ENCODE measurements at places on chromosomes 1 and 21. TPM values are rescaled to one million over a fixed set of nuclear protein-coding genes. Genes with fewer than 3 reads are reported as not detected.

DNA sequence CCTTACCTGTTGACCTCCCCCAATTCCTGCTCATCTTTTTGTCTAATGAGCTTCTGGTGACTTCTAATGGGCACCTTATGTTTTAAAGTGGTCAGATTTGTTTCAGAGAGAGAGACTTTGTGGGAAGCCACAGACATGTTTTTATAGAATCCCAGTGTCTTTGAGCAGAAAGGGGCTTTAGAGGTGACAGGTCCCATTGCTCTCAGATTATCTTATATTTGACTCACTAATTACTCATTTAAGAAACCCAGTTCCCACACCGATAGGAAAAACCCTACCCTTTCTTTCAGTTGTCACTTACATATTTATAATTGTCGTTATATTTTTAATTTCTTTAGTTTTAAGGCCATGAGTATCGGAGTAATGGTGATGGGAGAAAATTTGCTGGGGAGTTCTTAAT is 215.5 kb downstream of the CAMTA1 start:
- H3K27me3 ChIP-seq = no peaks in the 10 kb centered on the region
- H3K4me3 ChIP-seq = no peak overlapping the region
- H3K4me1 ChIP-seq = no peaks in the 10 kb centered on the region
- H3K27ac ChIP-seq = no peak overlapping the region
- H3K36me3 ChIP-seq = no peaks in the 10 kb centered on the region
- no peak for DNase-seq

DNA sequence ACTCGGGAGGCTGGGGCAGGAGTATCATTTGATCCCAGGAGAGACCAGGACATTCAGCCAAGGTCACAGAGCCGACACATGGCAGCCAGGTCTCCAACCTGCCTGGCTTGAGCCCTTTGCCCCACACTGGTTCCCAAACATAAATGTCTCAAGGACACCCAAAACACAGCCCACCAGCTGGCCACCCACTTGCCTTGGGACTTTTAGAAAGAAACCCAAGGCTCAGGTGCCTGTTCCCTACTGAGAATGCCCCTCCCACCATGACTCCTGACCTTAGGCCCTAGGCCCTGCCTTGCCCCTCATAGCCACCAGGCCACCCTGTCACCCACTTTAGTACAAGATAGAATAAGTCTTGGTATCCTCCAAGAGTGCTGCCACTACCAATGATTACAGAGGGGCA is 41.9 kb upstream of the LRP8 start:
- no peaks in the 10 kb centered on the region for H3K36me3 ChIP-seq
- H3K27ac ChIP-seq = no peak overlapping the region
- DNase-seq = no peak
- no peak overlapping the region for H3K4me3 ChIP-seq

GRCh38 chr1:239011382-239011781 is 375.0 kb upstream of the CHRM3 start:
- H3K27me3 ChIP-seq = no peaks in the 10 kb centered on the region
- H3K4me1 ChIP-seq = no peaks in the 10 kb centered on the region
- no peak overlapping the region for H3K4me3 ChIP-seq
- H3K27ac ChIP-seq = no peak overlapping the region
- H3K36me3 ChIP-seq = no peaks in the 10 kb centered on the region
- no peak for DNase-seq

The SELE gene
- not detected for total RNA-seq

- H3K27me3 ChIP-seq = peaks cover 5% of the 10 kb centered on the region
- no peaks in the 10 kb centered on the region for H3K36me3 ChIP-seq
- peak overlapping the region; percentile 83 for H3K4me3 ChIP-seq
- peak overlapping the region; percentile 43 for H3K27ac ChIP-seq
- H3K4me1 ChIP-seq = peaks cover 9% of the 10 kb centered on the region
- DNase-seq = peak; percentile 70
These were observed 30.2 kb downstream of the SLC22A15 start for GRCh38 chr1:116006486-116006964.

DNA sequence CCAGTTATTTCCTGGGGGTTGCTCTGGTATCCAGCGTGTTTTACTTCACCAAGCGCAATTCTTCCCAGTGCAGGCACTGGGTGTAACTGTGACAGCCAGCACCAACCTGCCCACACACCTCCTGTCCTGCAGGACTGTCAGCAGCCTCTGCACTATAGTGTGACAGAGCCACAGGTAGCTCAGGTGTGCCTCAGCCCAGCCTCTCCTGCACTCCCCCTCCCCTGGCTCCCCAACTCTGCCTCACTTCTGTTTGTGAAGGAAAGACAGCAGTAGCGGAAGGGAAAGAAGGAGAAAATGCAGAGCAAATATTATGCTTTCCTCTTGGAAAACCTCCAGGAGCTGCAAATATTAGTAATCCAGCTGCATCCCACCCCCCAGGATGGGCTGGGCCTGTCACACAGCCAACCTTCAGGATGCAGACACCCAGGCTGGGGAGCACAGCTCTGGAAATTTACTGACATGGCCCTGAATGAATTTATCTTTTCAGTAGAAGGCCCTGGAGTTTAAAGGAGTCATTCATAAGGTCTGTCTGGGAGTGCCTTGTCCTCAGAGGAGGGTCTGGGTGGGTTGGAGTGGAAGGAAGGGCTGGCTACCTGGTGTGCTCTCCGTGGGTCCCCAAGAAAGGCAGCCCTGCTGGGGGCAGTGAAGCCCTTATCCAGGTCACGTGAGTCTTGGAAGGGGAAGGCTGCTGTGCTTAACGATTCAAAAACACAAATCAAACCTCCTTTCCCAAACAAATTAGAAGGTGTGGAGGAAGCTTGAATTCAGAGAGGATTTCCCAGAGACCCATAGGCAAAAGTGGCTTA is 20.9 kb downstream of the CAPN2 start:
- H3K4me3 ChIP-seq = no peak overlapping the region
- H3K4me1 ChIP-seq = peaks cover 10% of the 10 kb centered on the region
- DNase-seq = no peak
- H3K27me3 ChIP-seq = no peaks in the 10 kb centered on the region
- H3K27ac ChIP-seq = no peak overlapping the region

DNA sequence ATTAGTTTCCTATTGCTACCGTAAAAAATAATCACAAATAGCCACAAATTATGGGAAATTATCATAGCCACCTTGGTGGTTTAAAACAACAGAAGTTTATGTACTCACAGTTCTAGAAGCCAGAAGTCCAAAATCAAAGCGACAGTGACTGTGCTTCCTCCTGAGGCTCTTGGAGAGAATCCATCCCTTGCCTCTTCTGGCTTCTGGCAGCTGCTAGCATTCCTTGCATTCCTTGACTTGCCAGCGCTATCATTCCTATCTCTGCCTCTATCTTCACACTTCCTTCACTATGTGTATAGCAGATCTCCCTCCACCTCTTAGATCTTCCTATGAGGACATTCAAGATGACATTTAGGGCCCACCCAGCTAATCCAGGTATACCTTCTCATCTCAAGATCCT is 180.1 kb upstream of the USP25 start:
- no peaks in the 10 kb centered on the region for H3K36me3 ChIP-seq
- DNase-seq = no peak
- no peak overlapping the region for H3K4me3 ChIP-seq
- H3K27me3 ChIP-seq = no peaks in the 10 kb centered on the region
- no peak overlapping the region for H3K27ac ChIP-seq

DNA sequence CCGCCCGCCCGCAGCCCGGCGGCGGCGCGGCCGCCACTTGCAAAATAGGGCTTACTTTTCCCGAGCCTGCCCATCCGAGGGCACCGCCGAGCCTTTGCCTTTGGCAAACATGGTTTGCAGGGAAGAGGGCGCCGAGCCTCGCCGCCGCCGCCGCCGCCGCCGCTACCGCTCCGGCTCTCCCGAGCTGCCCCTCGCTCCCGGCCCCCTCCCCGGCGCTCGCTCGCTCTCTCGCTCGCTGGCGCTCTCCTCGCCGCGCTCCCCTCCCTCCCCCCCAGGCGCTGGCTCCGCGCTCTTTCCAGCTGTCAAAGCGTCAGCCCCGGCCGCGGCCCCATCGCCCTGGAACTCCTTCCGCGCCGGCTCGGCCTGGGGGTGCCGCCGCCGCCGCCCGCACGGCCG is 298 bp downstream of the SSBP3 start:
- H3K27ac ChIP-seq = no peak overlapping the region
- H3K27me3 ChIP-seq = no peaks in the 10 kb centered on the region
- H3K4me3 ChIP-seq = no peak overlapping the region
- H3K36me3 ChIP-seq = peaks cover 11% of the 10 kb centered on the region

The KRTAP13-2 gene
- total RNA-seq = not detected

- peaks cover 35% of the 10 kb centered on the region for H3K36me3 ChIP-seq
- H3K27ac ChIP-seq = no peak overlapping the region
- H3K4me3 ChIP-seq = no peak overlapping the region
- no peak for DNase-seq
- no peaks in the 10 kb centered on the region for H3K4me1 ChIP-seq
- H3K27me3 ChIP-seq = no peaks in the 10 kb centered on the region
These were observed 37.7 kb downstream of the ODR4 start for GRCh38 chr1:186413319-186413718.

- H3K27ac ChIP-seq = no peak overlapping the region
- peaks cover 9% of the 10 kb centered on the region for H3K27me3 ChIP-seq
- DNase-seq = no peak
- H3K4me3 ChIP-seq = no peak overlapping the region
These were observed 11.1 kb upstream of the GJA5 start for GRCh38 chr1:147771226-147772125.

DNA sequence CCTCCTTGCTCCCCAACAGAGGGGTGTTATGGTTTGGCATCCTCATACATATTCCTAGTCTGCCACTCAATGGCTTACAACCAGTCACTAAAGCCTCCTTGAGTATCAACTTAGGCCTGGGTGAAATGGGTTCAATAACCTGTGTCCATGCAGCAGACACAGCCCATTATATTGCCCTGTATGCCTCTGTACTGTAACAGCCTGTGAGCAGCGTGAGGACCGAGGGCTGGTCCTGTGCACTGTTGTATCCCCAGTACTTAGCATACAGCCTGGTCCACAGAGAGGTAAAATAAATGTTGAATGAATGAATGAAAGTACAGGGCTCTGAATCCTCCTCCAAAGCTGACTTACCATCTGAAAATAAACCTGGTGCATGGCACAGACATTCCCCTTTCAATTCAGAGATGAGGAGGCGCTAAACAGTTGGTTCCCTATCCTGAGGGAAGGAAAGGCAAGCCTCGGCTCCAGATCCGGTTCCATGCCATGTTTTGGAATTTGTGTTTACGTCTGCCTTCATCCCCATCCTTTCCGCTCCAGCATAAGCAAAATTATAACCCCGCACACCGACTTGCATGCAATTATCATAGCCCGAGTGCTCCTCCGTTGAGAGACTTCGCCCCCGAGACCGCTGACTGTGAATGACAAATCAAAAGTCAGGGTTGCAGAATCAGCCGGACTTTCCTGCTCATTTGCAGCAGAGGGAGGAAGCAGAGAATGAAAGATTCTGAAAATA is 45.0 kb upstream of the DNAJC6 start:
- H3K36me3 ChIP-seq = no peaks in the 10 kb centered on the region
- H3K4me1 ChIP-seq = peaks cover 11% of the 10 kb centered on the region
- no peak overlapping the region for H3K27ac ChIP-seq
- DNase-seq = no peak

The LHX4 gene
- total RNA-seq = not detected

DNA sequence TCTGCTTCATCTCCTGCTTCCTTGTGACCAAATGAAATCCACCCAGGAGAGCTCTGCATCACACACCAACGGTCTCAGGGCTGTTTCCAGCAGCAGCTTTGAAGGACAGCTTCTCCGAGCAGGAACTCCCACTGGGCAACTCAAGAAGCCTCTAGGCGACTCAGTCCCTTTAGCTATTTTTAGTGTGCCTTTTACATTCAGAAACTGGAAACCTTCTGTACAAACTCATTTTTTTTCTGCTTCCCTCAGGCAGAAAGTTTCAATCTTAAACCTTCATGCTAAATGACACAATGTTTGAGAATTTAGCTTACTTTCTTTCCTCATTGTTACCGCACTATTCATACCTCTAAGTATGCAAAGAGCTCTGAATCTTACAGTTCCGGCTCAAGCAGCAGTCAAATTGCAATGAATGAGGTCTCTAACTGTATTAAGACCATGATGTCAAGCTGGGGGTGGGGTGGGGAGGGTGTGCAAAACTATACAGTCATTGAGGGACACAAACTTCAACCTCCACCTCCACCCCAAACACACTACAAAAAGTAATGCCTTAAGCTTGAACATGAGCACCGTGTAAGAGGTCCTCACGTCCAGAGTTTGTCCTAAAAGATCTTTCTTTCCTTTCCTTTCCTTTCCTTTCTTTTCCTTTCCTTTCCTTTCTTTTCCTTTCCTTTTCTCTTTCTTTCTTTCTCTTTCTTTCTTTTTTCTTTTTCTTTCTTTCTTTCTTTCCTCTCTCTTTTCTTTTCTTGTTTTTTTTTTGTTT is 16.4 kb upstream of the TARBP1 start:
- no peaks in the 10 kb centered on the region for H3K27me3 ChIP-seq
- peaks cover 4% of the 10 kb centered on the region for H3K4me1 ChIP-seq
- H3K4me3 ChIP-seq = no peak overlapping the region
- H3K27ac ChIP-seq = no peak overlapping the region
- no peaks in the 10 kb centered on the region for H3K36me3 ChIP-seq

The PDZK1IP1 gene
- total RNA-seq = 0.94 TPM

The KLHDC8A gene
- not detected for total RNA-seq

DNA sequence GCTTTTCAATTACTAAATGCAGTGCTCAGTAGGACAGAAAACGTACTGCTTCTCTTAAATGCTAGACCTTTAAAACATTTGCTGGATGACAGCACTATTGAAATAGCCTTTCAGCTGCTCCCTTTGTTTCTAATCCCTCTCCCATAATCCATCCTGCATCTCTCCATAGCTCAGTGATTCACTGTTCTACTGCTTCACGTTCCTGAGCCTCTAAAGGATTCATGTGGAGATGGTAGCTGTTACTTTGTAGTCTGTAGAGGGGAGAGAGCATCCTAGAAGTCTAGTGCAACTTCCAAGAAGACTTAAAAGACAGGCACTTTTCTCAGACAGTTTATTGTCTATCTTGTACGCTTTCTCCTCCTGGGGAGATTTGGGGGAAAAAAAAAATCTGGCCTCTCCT is 51.4 kb downstream of the LRRC8B start:
- H3K27me3 ChIP-seq = no peaks in the 10 kb centered on the region
- H3K4me1 ChIP-seq = no peaks in the 10 kb centered on the region
- H3K36me3 ChIP-seq = peaks cover 34% of the 10 kb centered on the region
- DNase-seq = no peak

GRCh38 chr1:167268347-167268787 is 47.7 kb downstream of the POU2F1 start:
- H3K27ac ChIP-seq = no peak overlapping the region
- no peak for DNase-seq
- H3K36me3 ChIP-seq = no peaks in the 10 kb centered on the region

DNA sequence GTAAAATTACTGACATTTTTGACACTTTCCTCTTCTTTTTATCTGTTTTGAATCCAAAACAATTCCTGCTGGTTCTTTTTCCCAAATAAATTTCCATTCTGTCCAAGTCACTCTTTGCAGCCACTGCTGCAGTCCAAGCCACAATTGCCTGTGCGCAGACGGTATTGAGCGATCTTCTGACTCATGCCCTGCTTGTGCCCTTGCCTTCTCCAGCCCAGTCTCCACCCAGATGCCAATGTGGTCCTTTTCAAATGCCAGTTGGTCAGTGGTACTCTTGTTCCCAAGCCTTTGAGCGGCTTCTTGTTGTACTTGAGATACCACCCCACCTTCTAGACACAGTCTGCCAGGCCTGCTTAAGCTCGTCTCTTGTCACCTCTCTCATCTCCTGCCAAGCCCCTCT is 78.9 kb downstream of the CAMTA1 start:
- H3K4me3 ChIP-seq = no peak overlapping the region
- H3K27me3 ChIP-seq = no peaks in the 10 kb centered on the region
- peaks cover 3% of the 10 kb centered on the region for H3K36me3 ChIP-seq

The SLFNL1 gene
- total RNA-seq = 0.30 TPM
